ENCODE measurements at places on chromosomes 2 and 18.

GRCh38 chr2:141038341-141038740 lies 1092.5 kb downstream of the LRP1B start:
- H3K27ac ChIP-seq, result no peak overlapping the region
- no peak for DNase-seq
- H3K4me1 ChIP-seq, result no peaks in the 10 kb centered on the region
- no peaks in the 10 kb centered on the region for H3K36me3 ChIP-seq
- H3K27me3 ChIP-seq, result no peaks in the 10 kb centered on the region
- no peak overlapping the region for H3K4me3 ChIP-seq

GRCh38 chr2:218281449-218281848 lies 10.9 kb downstream of the TMBIM1 start:
- no peak overlapping the region for H3K4me3 ChIP-seq
- no peaks in the 10 kb centered on the region for H3K27me3 ChIP-seq
- H3K36me3 ChIP-seq, result peaks cover 77% of the 10 kb centered on the region
- DNase-seq, result no peak

DNA sequence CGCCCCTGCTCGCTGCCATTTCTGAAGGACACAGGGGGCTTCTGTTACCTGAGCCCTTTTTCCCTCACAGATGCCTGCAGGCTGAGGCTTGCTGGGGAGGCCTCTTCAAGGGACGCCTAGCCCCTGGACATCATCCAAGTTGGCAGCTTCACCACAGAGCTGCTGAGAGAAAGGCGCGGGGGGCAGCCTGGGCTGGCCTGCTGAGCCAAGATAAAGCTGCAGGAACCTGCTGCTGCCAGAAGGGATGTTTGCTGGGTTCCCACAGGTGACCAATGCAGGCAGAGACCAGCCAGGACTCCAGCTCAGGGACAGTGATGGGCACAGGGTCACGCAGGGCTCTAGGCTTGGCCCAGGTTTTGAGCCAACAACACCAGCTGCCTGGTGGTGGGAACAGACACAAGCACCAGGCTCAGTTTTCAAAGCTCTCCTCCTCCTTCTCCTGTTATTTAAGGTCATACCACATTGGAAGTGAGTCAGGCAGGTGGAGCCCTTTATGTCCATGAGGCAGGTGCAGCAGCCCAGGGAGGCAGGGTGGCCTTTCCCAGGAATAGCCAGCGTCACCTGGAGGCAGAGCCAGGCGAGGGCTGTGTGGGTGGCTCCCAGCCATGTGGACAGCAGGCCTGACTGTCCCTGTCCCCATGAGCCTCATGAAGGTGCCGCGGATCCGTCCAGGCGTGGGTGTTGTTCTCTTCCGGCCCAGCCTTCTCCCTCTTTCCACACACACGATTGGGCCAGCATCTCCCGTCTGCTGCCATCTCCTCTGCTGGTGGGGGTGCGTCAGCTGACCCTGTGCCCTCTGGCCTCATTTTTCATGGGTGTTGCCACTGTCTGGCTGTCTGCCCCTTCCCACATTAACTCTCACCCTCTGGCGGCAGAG lies 515.5 kb upstream of the MYT1L start:
- H3K27ac ChIP-seq, result no peak overlapping the region
- no peak for DNase-seq
- H3K27me3 ChIP-seq, result no peaks in the 10 kb centered on the region
- no peaks in the 10 kb centered on the region for H3K4me1 ChIP-seq

- H3K36me3 ChIP-seq, result no peaks in the 10 kb centered on the region
- H3K4me3 ChIP-seq, result no peak overlapping the region
- peaks cover 4% of the 10 kb centered on the region for H3K27me3 ChIP-seq
- H3K4me1 ChIP-seq, result peaks cover 3% of the 10 kb centered on the region
Measured at GRCh38 chr2:85718885-85719492, 24.8 kb downstream of the GNLY start.

GRCh38 chr2:36397728-36398413 lies 42.3 kb downstream of the CRIM1 start:
- H3K27me3 ChIP-seq, result no peaks in the 10 kb centered on the region
- no peak overlapping the region for H3K4me3 ChIP-seq
- H3K27ac ChIP-seq, result no peak overlapping the region
- no peaks in the 10 kb centered on the region for H3K4me1 ChIP-seq

GRCh38 chr2:151757861-151758260 lies 23.6 kb upstream of the NEB start:
- H3K4me1 ChIP-seq, result no peaks in the 10 kb centered on the region
- H3K27me3 ChIP-seq, result no peaks in the 10 kb centered on the region
- no peaks in the 10 kb centered on the region for H3K36me3 ChIP-seq
- H3K4me3 ChIP-seq, result no peak overlapping the region
- no peak for DNase-seq
